ENCODE measurements at places on chromosomes 4 and X.

DNA sequence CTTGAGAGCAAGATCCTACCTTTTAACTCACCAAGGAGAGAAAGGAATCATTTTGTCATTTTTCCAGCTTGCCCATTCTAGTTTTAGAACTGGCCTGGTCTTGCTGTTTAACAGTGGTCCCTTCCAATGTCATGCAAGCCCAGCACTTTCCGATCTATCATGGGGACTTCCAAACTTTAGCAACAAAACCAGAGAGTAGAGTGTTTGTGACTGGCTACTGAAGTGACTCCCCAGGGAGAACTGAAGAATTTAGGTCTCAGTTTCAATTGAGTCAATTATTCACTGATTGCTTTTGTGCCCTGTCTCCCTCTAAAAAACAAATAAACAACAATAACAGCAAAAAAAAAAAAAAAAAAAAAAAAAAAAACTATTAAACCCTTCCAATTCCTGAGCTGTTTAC is 108.3 kb downstream of the LHFPL1 start:
- no peak for DNase-seq

GRCh38 chr4:104493081-104493831 is 1.4 kb downstream of the CXXC4 start:
- DNase-seq, result no peak

DNA sequence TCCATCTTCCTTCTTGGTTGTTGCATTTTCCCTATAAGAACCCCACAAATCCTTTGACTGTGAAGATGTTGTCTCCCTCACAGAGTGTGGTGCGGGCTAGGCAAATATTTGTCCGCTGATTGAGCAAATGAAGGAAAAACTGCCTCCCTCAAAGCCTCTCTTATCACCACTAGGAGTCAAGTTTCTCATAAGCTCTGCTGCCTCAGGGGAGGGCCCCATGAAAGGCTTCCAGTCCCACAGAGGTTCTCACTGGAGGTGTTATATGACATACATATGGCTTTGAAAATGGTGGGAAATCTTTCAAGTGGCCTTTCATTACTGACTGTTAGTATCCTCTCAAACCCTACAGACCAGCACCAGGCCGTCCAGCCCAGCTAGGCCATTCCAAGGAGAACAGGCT is 9.3 kb downstream of the VGLL1 start:
- DNase-seq, result no peak

GRCh38 chrX:137565318-137565904 is 516 bp upstream of the ZIC3 start:
- no peak for DNase-seq

- DNase-seq, result no peak
Measured at GRCh38 chr4:7341491-7342222, 93.1 kb downstream of the PSAPL1 start.

DNA sequence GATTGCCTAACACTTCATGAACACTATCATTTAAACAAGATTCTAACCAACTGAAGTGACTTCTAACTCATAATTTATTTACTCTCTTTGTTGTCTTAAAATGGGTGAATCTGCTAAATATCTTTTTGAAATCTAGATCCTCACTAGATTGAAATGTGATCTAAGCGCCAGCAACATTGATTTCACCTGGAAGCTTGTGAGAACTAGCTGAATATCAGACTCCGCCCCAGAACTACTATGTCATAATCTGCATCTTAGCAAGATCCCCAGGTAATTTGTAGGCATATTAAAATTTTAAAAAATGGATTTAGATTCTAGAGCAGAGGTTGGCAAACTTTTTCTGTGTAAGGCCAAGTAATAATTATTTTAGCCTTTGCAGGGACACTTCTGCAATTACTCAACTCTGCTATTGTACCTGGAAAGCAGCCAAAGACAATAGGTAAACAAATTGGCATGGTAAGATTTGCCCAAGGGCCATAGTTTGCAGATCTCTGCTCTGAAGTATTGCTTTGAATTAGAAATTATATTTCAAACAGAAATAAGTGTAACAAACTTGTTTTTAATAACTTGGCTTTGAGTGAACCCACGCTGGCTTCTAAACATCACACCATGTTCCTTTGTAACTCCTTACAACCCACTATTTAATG is 121.5 kb downstream of the REELD1 start:
- DNase-seq, result peak; percentile 14

DNA sequence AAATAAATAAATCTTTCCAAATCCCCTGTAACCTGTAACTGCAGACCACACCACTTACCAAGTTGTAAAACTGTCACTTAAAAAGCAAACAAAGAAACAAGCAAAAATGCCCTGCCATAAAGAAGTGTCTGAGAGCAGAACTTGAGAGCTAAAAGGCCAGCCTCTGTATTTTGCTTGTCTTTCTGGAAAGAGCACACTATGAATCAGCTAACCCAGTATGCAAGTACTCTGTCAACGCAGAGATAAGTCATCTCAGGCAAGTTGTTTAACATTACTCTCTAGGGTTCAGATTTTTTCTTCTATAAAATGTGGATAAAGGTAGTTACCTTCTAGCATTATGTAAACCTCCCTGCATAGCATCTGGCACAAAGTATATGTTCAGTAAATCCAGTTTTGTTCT is 134.8 kb downstream of the HS3ST1 start:
- no peak for DNase-seq

DNA sequence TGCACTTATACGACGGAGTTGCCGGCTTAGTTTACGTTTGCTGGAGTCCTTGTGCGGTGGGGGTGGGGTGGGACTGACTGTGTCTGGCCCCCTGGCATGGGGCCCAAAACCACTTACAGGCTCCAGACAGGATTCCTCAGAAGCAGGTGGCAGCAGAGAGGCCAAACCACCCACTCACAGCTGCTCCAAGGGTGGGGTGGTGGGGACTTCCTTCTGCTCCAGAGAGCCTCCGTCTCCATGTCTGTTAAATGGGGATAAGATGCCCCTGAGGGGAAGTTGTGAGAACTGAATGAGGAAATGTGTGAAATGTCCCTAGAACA is 36.7 kb downstream of the PSAPL1 start:
- peak; percentile 95 for DNase-seq

DNA sequence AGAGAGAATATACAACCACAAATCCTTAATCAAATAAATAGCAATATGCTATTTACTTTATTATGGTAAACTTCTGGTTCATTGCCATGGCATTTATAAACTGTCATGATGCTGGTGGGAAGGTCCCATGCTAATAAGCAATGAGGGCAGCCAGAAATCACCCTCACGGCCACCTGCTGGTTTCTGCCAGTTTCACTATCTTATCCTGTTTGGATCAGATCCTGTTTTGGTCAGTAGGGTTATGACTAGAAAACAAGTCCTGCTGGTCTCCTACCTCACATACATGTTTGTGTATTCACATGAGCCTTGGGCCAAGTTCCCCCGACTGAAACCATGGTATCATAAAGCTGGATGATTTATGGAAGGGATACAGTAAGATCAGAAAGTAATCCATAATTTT is 28.1 kb downstream of the XAGE5 start:
- no peak for DNase-seq

GRCh38 chr4:184620212-184620867 is 28.9 kb downstream of the CASP3 start:
- no peak for DNase-seq

- peak; percentile 85 for DNase-seq
Measured at GRCh38 chrX:86148024-86148511, at the start of gene DACH2. DACH2 (plus strand) TSS chrX:86148451.

- no peak for DNase-seq
Measured at GRCh38 chr4:140068271-140068670, 85.7 kb downstream of the MAML3 start.

DNA sequence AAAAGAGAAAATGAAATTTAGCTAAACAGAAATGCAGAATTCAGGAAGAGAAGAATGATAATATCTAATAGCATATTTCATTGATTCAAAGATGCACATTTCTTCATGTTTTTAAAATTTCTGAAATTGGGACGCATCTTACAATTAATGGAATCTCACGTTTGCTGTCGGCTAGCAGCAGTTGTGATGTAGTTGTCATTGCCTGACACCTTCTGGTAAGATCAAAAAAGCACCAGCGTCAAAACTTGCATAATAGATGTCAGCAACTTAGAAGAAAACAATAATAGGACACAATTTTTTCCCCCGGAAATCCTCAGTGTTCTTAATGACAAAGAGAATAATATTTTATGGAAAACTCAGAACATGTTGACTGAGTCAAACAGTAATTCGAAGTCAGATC is 29.8 kb upstream of the SLC7A3 start:
- no peak for DNase-seq

DNA sequence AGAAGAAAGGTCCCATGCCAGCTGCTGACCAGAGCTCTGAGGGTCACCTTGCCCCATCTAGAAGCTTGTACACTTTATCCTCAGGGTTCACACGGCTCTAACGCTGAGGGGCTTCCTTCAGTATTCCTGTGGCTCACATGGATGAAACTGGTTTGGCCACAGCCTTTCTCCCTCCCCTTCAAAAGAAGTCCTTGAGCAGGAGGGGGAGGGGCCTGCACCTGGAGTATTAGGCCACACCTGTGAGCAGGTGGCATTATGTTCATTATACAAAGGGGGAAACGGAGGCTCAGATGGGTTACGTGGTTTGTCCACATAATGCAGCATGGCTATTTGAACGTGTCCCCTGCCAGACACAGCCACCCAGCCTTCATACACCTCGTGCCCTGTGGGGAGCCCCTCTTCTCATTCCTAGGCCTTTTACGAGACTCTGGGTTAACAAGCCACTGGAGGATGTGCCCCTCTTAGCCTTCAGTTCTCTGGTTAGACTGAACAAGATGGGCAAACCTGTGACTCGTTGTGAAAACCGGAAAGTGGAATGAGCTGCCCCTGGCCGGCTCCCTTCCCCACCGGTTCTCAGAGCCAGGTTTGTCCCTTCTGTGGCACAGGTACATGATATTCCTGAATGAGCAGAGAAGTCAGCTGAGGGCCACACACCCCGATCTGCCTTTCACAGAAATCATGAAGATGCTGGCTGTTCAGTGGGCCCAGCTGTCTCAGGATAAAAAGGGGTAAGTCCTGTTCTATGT is 27.2 kb upstream of the JAKMIP1 start:
- no peak for DNase-seq

All from COR-L47 (cell line).